T-helper 2 cell (primary cell): ENCODE measurements at places on chromosomes 5 and 9.

DNA sequence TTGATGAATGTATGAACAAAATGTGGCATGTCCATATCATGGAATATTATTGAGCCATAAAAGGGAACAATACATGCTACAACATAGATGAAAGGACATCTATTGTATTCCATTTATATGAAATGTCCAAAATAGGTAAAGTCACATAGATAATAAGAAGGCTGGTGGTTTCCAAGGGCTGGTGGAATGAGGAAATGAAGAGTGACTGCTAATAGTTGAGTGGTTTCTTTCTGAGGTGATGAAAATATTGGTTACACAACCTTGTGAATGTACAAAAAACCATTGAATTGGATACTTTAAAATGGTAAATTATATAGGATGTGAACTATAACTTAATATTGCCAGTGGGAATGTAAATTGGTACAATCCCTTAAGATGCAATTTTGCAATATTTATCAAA is 5.2 kb downstream of the ARSB start:
- no peak for DNase-seq

DNA sequence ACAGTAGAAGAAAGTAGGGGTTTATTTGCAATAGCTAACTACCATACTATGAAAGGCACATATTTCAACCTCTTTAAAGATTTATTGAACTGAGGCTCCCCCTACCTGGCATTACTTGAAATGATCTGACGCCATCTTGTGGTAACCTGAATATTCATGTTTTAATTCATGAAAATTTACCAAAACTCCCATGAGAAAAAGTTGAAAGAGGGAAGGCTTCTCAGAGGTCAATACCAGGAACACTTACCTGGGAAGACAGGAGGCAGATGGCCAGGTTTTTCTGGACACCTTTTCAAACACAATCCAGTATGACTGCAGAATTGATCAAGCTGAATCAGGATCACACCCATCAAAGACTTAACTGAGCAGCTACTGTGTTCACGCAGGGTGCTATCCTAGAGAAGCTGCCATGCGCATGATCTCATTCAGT is 9.4 kb downstream of the PRELID2 start:
- DNase-seq: no peak

- no peak for DNase-seq
Observed at GRCh38 chr5:127699416-127699815, 3.8 kb upstream of the CCDC192 start.

DNA sequence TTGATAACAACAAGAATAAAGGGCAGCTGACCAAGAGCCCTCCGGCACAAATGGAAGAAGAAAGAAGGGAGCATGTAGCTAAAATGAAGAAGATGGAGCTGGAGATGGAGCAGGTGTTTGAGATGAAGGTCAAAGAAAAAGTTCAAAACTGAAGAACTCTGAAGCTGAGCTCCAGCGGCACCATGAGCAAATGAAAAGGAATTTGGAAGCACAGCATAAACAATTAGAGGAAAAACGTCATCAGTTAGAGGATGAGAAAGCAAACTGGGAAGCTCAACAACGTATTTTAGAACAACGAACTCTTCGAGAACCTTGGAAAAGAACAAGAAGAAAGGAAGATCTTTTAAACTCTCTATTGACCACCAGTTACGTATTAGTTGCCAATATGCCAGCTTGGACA is 100.9 kb downstream of the GABBR2 start:
- DNase-seq: no peak

- no peak for DNase-seq
Observed at GRCh38 chr9:68898781-68899439, 115.0 kb downstream of the PRKACG start.

DNA sequence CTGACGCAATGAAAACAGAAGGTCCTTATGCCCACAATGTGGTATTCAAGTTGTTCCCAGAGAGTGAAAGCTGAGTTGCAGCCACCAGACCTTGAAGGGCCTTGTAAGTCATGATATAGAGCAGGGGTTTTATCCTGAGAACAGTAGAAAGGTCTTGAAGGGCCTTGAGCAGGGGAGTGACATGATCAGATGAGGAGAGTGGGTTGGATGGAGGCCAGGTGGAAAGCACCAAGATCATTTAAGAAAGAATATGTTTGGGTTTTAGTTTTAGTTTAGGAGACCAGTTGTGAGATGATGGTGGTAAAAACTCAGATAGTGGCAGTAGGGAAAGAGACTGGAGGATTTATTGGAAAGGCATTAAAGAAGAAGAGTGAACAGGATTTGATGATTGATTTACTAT is 5.9 kb downstream of the ITGA2 start:
- DNase-seq: no peak

DNA sequence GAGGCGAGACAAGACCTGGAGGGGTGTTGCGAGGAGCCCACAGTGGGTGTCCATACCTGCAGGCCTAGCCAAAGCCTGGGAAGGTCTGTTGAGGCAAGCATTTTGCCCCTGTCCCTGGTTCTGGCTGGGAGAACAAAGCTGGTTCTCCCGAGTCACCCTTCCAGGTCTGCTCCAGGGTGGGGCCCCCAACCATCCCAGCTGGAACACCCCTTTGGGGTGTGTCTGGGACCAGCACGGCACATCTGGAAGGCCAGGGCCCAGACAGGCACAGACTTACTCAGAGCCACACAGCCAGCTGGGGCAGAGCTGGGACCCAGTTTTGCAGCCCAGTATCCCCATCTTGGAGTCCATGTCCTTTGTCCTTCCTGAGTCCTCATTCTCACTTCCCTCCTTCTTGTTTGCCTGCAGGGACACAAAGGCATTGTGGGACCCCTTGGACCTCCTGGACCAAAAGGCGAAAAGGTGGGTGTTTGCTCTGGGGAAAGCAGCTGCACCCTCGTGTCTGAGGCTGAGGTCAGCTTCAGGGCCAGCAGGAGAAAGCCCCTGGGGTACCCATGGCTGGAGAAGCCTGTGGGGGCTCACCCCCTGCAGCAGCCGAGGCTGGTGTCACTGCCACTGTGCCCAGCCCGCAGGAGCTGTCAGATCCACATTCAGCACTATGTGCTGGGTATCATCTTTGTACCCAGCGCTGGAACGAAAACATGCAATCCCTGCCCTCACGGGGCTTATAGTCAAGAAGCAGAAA is 38.4 kb upstream of the ORM1 start:
- no peak for DNase-seq

DNA sequence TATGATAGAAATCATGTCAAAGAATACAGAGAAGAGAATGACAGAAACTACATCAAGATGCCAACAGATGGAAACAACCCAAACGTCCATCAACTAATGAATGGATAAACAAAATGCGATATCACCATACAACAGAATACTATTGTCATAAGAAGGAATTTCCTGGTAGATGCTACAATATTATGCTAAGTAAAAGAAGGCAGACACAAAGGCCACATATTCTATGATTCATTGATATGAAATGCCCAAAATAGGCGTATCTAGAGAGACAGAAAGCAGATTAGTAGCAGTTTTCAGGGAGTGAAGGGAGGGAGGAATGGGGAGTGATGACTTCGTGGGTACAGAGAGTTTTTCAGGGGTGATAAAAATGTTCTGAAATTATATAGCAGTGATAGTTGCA is 58.3 kb upstream of the AKNA start:
- no peak for DNase-seq

- no peak for DNase-seq
Observed at GRCh38 chr5:128681764-128682592, 143.9 kb upstream of the FBN2 start.

GRCh38 chr5:149552553-149553160 is 1.4 kb upstream of the CSNK1A1 start:
- no peak for DNase-seq

DNA sequence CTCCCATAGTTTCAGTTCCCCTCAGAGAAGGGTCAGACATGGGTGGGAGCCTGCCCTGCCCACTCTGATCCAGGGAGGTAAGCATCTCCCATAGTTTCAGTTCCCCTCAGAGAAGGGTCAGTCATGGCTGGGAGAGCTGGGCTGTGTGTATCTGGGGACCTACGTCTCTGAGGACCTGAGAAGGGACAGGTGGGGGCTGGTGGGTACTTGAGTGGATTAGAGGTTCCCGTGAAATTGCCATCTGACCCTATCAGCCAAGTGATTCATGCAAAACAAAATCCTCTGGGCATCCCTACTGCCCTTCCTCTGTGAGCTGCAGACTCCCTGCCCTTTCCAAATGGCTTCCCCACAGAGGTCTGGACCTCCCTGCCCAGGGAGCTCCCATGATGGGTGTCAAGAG is 3.9 kb downstream of the ENHO start:
- no peak for DNase-seq

- no peak for DNase-seq
Observed at GRCh38 chr5:88377705-88378656, 109.3 kb upstream of the TMEM161B start.

DNA sequence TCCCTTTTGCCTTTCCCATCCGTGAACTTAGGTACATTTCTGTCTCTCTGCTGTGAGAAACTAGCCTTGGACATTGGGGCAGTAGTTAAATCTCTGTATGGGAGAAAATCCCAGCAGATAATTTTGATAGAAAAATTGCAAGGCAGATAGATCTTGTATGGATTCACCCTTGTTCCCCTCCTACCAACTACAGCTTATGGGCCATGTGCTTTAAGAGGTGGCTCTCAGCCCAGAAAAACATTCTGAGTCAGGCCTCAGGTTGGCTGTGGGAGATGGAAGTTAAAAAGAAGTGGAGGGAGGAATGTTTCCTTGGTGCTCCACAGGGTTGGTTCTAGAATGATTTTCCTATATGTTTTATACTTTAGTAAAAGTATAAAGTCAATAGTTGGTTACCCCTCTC is 1.4 kb upstream of the KDM3B start:
- no peak for DNase-seq

DNA sequence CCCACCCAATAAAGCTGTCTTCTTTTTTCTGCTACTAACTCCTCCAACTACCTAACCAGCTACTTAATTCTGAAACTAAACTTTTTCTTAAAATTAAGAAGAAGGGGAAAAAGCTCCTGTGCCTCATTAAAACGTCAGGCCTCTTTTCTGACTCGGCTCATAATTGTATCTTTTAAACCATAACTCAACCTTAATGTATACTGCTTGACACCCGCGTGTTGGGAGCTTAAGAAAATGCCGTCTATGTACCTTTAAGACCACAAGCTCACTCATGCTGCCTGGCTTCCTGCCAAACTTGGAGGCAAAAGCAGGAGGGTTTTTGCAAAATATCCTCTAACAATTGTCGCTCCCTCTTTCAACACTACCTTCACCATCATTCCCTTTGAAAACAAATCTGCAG is 5.0 kb downstream of the EBF1 start:
- DNase-seq: no peak

GRCh38 chr5:153402550-153402949 is 87.9 kb upstream of the GRIA1 start:
- DNase-seq: no peak

- DNase-seq: no peak
Observed at GRCh38 chr5:60263346-60263745, 369.8 kb upstream of the PDE4D start.

DNA sequence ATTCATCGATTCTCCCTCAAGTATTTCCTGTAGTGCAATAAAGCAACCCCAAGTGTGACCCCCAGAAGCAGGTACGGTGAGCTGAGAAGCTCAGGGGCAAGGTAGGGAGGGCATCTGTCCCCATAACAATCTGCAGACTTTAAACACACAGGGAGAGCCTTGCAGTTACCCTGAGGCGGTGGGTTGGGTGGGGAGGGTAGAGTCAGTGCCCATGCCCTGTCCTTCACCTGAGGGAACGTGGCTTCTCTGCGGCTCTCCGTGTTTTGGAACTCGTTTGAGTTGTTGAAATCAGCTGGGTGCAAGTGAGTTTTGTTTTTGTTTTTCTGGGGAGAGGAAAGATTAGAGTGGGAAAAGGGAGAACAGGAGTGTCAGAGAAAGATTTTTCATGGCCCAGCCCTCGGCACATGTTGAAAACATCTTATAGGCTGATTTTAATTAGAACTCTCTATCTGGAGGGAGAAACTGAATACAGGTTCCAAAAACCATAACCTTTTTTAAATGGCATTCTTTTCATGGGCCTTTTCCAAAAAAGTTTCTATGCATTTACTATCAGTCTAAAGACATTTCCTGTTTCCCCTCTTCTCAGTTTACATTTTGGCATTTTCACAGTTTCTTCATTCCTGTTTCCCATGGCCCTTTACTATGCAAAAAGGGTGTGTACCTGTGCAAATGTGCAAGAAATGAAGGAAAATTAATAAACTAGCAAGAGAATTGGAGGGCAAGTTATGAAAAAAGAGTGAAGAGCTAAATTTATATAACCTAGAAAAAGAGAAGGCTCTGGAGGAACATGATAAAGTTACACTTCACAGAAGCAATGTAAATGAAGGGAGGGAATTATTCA is 266.5 kb upstream of the VLDLR start:
- DNase-seq: no peak

- DNase-seq: no peak
Observed at GRCh38 chr5:109418712-109419352, 9.1 kb upstream of the PJA2 start.

- no peak for DNase-seq
Observed at GRCh38 chr5:3025392-3025791, 273.9 kb upstream of the IRX2 start.

DNA sequence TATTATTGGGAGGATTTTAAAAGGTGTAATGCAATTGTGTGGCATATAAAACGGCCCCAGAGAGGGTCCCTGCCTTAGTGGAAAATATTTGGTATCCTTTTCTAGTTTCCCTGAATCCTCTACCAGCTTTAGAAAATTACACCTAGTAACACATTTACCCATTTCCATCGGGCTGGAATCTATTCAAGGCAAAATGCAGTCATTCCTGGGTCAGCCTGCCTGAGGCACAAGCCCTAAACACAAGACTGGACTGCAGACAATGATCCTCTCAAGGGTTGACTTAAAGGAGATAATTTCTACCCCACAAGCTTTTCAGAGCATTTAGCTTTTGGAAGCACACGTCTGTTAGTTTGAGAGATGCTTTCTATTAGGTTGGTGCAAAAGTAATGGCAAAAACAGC is 124.4 kb upstream of the ADAMTSL1 start:
- no peak for DNase-seq

GRCh38 chr9:133932633-133933032 is 59.5 kb downstream of the VAV2 start:
- DNase-seq: no peak

DNA sequence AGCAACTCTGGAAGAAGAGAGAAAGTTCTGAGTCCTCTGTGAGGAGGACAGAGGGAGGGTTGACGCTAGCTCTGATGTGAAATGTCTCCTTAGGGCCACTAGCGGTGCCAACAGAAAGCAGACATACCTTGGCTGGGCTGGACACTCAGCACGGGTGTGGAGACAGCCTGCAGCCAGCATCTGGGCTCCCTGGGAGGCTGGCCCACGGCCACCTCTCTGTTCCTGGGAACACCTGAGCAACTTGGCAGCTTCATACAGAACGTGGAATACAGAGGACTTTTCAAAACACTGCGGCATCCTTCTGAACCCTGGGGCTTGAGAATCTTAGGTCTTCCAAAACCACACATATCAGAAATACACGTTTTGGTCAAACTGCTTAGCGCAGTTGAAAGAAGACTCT is 269.1 kb downstream of the FSTL4 start:
- DNase-seq: no peak
